Kidney (tissue), 22 donors: ENCODE measurements at places on chromosomes 12 and 14. TPM values are rescaled to one million over a fixed set of nuclear protein-coding genes. Genes with fewer than 3 reads are reported as not detected.

OR6C75 gene
- total RNA-seq = not detected

DHRS2 gene
- total RNA-seq = 0.31 TPM

SLC39A9 gene
- 77.7 TPM for total RNA-seq

CLEC6A gene
- total RNA-seq = not detected

CCDC38 gene
- total RNA-seq = 0.31 TPM
